ENCODE measurements at places on chromosomes 12 and 14.

DNA sequence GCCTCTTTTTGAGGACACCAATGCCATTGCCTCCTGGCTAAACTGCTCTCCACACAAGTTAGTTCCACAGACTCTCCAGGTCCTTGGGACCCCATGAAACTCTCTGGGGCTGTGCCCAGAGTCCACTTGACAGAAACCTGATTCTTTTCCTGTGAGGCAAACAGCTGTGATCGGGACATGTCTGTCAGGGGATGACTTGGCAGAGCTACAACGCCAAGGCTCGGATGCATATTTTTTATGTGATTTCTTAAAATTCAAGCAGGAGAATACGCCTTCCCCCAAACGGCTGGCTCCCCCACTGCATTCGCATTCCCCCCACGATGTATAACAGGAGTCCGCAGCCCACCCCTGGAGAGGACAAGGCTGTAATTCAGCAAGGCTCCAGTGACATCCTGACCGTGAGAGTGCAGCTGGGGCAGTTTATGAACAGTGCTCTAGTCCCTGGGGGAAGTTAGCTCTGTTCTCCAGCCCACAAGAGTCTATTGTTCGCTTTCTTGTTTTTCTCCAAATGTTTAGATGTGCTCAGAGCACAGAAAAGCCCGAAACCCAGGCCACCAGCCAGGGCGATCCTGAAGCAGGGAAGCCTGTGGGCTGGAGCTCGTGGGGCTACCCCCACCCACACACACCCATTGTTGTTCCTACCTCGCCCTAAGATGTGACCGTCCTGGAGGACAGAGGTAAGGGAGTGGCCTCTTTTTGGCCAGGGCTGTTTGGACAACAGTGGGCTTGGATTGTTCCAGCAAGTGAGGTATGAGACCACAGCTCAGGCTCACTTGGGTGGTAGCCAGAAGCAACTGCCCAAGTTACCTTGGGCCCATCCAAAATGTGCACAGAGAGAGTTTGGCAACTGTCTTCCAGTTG lies 159.5 kb downstream of the ZFP36L1 start:
- DNase-seq = peak; percentile 70

GRCh38 chr14:51294951-51295525 lies 55.0 kb downstream of the TMX1 start:
- no peak for DNase-seq

- peak; percentile 17 for DNase-seq
These were observed 7.6 kb downstream of the SLC38A2 start for GRCh38 chr12:46364777-46365580.

GRCh38 chr12:79016181-79016580 lies 151.6 kb downstream of the SYT1 start:
- DNase-seq = no peak

DNA sequence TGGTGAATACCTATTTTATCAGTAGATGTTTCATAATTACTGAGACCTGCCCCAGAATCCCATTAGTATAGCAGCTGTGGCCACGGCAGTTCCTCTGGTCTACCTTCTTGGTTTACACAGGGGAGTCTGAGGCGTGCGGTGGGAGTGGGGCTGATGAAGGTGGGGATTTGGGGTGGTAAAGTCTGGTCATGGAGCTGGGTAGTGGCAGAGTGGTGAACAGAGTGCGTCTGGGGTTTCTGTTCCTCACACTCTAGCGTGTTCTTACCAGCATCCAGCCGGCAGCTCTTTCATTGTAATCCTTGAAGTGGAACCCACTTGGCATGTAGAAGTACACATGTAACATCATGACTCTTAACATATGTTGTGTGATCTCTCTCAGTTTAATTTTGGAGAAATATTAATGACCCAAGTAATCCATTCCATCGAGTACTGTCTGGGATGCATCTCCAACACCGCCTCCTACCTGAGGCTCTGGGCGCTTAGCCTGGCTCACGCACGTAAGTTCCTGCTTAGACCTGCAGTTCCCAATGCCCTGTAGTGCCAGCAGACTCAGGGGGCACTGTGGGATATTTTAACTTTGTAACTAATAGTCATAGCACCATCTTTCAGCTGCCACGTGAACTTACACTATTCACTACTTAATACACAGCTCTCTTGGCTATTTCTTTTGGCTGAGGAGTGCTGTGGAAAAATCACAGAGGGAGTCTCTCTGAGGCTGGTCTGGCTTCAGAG lies 7.9 kb upstream of the DNAH10 start:
- DNase-seq = no peak

- DNase-seq = no peak
These were observed 62.6 kb upstream of the ESRRB start for GRCh38 chr14:76313303-76313702.

DNA sequence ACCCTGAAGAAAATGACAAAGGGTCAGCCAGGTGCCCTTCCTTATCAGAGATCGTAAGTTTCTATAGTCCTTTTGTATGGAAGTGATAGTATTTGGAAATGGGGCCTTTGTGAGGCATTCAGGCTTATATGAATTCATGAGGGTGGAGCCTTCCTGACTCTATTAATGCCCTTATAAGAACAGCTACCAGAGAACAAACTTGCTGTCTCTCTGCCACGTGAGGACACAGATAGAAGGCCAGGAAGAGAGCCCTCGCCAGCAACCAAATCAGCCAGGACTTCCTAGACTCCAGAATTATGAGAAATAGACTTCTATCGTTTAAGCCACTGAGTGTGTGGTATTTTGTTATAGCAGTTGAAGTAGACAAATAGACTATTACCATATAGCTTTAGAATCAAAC lies 36.7 kb downstream of the TRMT5 start:
- no peak for DNase-seq

DNA sequence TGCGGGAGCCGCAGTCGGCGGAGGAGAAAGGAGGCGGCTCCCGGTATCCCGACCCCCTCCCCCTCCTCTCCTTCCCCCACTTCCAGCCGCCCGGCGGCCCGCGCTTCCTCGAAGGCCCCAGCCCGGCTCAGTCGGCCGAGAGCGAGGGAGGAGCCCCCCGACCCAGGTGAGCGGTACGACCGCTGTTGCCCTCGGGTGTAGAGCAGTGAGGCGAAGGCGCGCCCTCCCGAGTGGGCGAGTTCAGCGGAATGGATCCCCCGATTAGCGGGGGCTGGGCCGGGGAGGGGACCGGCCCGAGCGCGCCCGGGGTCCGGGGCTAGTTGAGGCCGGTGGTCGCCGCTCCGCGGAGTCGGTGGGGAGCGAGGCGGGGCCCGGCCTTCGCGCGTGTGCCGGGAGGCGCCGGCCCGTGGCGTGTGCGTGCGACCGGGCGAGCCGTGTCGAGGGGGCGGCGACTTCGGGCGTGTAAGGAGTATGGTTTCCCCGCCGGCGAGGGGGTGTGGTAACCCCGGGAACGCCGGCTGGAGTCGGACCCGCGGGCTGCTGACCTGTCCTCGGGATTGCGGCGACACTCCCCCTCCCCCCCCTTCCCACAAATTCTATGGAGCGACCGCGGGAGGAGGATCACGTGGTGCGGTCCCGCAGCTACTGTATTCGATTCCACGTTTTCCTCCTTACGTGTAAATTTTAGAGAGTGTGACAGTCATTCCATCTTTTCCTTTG lies 501 bp downstream of the RIMKLB start:
- DNase-seq = peak; percentile 58
